Cardiac fibroblast (primary cell): ENCODE measurements at places on chromosomes 1 and 21.

- DNase-seq, result peak; percentile 25
These were observed 17.9 kb upstream of the KCNE2 start for GRCh38 chr21:34345892-34346291.

DNA sequence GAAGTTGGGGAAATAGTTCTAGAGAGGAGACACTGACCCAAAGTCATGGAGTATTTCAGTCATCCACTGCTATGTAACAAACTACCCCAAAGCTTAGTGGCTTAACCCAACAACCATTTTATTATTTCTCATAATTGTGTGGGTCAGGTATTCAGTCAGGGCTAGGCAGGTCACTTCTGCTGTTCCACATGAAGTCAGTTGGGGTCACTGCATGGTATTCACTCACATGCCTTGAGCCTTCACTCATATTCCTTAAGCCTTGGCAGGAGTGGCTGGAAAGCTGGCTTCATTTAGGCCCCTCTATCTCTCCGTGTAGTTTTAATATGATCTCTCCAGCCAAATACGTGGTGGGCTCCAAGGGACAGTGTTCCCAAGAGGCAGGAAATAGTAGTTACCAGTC lies 17.5 kb upstream of the RNF11 start:
- DNase-seq, result no peak

GRCh38 chr1:184164536-184164935 lies 113.0 kb downstream of the TSEN15 start:
- DNase-seq, result no peak

- no peak for DNase-seq
These were observed 2.6 kb upstream of the GLUL start for GRCh38 chr1:182394055-182394775.

DNA sequence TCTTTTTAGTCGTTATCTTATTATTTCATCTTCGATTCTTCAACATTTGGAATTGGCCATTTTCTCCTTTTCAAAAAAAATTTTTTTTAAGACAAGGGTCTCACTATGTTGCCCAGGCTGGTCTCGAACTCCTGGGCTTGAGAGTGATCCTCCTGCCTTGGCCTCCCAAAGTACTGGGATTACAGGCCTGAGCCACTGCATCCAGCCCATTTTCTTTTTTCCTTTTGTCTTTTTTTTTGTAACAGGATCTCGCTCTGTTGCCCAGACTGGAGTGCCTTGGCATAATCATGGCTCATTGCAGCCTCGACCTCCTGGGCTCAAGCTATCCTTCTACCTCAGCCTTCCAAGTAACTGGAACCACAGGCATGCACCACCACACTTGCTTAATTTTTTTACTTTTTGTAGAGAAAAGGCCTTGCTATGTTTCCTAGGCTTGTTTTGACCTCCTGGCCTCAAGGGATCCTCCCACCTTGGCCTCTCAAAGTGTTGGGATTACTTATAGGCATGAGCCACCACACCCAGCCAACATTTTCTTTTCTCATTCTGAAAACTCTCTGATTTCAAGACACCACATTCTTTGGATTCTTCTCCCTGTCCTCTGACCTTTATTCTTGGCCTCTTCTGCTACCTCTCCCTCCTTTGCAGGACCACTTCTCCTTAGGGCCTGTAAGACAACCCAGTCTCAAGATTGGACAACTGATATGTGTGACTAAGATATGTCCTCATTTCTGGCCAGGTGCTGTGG lies 6.0 kb upstream of the MAP1LC3C start:
- DNase-seq, result no peak

GRCh38 chr1:55632906-55633305 lies 417.7 kb upstream of the USP24 start:
- no peak for DNase-seq

DNA sequence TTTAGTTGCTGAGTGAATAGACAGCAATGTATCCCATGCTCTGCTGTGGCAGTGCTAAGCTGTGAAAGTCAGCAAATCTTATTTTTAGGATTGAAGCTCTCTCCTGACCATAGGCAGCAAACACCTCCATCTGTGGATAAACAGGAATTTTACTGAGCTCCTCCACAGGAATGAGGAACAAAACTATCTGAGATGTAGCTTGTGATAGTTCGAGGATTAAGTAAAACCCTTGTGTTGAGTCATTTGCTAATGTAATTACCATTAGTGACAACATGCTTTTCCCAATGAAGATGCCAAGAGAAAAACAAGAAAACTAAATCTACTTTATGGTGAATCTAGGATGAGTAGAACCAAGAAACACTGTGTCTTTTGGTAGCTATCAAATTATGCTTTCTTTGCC lies 122.7 kb downstream of the CLEC20A start:
- no peak for DNase-seq

DNA sequence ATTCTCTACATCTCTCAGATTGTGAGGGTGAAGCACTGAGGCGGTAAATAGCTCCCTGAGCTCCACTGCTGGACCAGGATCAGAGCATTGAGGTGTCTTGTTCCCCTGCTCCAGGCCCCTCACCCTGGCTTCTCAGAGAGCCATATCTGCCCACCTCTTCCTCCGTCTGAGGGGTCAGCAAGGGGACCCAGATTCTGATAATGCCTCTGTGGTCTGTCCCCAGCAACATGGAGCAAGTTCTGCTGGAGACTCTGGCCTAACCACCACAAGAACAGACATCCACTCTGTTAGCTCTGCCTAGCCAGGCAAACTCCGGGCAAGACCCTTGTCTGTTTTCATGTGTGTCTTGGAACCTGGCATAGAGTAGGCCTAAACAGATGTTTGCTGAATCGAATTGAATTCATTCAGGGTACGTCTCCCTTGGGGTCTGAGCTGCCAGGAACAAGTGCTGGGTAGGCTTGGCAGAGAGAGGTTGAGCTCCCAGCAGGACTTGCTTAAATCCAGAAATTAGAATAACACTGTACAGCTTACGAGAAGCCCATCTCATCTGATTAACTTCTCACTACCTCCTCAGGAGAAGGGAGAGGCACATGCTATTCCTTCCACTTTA lies 2.3 kb downstream of the TRAF5 start:
- DNase-seq, result no peak

GRCh38 chr1:1627261-1627828 lies 4.6 kb upstream of the MMP23B start:
- DNase-seq, result no peak

GRCh38 chr1:61585714-61586113 lies 139.2 kb downstream of the TM2D1 start:
- DNase-seq, result no peak

- peak; percentile 58 for DNase-seq
These were observed 160.5 kb downstream of the PEX14 start for GRCh38 chr1:10635085-10635896.

DNA sequence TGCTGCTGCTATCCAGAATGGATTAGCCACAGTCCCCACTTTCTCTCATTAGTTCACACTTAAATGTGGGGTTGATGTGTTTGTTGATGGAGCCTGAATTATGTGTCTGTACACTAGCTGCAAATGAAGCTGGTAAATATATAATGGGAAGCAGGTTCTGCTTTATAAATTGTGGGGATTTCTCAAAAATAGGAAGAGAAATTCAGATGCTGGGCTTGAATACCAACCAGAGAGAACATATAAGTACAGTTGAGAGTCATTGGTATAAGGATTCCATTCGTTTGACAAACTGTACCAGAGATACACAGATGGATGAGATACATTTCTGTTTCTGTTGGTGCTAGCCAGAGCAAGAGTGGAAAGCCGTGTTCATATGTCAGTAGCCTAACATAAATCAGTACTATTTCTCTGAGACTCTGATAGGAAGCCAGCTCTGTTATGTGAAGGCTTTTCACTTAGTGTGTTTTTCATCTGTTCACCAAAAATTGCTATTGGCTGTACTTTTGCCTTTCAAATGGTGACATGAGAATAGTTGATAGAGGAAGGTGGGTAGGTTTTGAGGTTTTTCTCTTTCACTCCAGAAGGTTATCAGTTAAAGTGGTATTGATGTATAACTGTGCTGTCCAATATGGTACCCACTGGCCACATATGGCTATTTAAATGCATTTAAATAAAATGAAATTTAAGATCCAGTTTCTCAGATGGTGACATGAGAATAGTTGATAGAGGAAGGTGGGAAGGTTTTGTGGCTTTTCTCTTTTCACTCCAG lies 15.6 kb downstream of the SMG7 start:
- DNase-seq, result no peak

DNA sequence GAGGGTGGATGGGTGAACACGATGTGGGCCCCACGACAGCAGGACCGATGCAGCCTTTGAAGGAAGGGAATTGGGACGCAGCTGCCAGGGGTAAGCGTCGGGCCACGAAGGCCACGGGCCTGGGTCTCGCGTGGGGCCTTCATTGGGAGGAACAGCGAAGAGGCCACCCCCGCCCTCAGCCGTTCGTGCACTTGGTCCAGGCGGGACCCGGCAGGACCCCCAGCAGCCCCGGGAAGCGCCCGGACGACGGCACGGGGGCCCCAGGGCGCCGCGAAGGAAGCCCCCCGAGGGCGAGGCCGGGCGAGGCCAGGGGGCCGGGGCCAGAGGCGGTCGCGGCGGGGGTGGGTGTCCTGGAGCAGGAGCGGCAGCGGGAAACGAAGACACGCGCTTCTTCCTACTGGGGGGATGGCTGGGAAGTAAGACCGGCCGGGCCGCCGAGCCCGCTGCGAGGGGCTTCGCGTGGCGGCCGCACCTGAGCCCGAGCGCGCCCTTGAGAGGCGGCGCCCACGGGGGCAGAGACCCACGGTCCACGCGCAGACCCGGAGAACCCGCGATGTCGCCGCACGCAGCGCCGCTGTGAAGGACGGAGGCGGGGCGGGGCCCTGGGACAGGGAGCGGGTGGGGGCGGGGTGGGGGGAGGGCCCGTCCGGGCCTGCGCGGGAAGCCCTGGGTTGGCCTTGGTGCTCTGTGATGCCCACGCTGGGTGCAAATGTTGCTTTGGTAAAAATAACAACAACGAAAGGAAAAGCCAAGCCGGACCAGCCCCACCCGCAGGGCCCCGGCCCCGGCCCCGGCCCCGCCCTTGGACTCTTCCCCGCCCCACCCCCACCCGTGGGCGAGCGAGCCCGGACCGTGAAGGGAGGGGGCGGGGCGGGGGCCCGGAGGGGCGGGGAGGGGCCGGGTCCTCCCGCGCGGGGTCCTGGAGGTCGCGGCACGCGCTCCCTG lies 56.0 kb upstream of the ADARB1 start:
- no peak for DNase-seq

DNA sequence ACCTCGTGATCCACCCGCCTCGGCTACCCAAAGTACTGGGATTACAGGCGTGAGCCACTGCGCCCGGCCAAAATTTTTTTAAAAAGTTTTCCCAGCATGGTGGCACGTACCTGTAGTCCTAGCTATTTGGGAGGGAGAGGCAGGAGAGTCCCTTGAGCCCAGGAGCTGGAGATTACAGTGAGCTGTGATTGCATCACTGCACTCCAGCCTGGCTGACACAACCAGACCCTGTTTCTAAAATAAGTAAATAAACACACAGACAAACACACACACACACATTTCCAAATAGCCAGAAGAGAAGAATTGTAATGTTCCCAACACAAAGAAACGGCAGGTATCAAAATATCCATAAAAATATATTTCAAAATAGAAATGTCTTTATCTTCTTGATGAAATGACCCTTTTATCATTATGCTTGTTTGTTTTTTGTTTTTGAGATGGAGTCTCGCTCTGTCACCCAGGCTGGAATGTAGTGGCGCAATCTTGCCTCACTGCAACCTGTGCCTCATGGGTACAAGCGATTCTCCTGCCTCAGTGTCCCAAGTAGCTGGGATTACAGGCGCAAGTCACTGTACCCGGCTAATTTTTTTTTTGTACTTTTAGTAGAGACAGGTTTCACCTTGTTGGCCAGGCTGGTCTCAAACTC lies 9.3 kb downstream of the HES2 start:
- no peak for DNase-seq

- no peak for DNase-seq
These were observed 15.9 kb upstream of the FASLG start for GRCh38 chr1:172642970-172643369.
